D721Med (cell line): ENCODE measurements at places on chromosomes 3 and 15.

GRCh38 chr15:79051029-79051428, 39.6 kb downstream of the RASGRF1 start:
- DNase-seq = no peak

GRCh38 chr15:44033894-44034293, 161.2 kb downstream of the FRMD5 start:
- DNase-seq = no peak

DNA sequence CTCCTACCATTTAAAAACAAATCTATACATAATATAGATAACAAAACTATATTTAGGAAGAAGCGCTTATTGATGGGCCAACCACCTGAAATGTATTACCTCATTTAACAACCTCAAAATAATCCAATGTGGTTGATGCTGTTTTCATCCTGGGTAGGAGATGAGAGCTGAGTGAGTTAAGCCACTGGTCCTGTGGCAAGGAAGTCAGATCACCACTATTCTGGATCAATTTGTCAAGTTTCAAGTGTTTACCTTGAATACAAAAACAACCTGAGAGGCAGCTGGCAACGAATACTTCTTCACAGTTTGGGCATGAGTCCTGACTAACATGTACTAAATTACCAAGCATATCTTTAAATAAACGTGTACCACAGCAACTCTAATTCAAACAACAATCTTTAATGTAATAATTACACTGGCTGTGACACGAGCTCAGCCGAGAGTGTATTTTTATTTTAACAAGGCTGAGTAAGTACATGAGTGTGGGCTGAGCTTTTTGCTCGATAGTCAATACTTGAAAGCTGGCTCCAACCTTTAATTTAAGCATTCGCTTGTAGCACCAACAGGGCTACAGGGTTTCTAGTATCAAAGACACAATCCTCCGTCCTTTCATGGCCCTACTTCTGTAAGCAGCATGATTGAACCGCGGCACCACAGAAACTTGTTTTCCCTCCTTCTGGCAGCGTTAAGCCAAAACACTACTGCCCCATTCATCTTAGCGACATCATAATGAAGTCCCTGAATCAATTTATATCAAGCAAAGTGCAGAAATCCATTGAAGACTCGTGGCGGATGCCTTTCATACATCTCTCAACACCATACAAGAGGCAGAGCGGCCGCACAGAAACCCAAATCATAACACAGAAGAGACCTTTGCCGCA, 93.8 kb upstream of the ICE2 start:
- no peak for DNase-seq

- DNase-seq = no peak
These were observed 95.0 kb downstream of the ATG7 start for GRCh38 chr3:11367143-11367693.

GRCh38 chr3:123083383-123084124, 16.7 kb downstream of the PDIA5 start:
- no peak for DNase-seq

- no peak for DNase-seq
These were observed 51.2 kb upstream of the SAMMSON start for GRCh38 chr3:69948246-69948862.

DNA sequence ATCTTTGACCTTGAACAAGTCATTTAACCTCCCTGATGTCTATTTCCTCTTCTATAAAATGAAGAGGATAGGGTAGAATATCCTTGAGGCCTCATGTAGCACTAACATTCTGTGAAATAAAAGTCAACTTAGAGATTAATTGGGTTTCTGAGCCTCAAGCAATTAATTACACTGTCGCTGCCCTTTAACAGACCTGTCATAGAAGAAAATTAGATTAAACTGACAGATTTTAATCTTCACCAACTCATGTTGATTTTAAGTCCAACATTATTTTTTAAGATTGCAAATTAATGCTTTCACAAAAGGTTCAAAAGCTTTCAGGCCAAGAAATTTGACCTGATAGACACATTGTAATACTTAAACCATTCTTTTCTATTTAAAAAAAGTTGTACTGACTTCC, 8.1 kb upstream of the MNS1 start:
- DNase-seq = no peak

DNA sequence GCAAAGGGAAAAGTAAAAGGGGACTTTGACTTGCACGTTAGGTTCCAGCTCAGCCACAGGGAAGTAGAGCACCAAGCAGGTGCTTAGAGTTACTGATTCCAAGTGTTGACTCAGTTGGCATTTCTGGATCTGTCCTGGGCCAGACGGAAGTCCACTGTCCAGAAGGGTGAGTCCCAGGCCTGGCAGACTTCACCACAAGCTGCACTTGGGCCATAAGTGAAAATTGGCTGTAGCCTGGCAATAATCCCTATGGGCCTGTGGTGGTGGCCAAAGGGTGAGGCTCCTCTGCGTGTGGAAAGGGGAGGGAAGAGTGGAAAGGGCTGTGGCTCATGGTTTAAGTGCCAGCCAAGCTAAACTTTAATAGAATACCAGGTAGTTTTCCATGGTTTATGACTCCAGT, 121.5 kb downstream of the DTWD1 start:
- no peak for DNase-seq

DNA sequence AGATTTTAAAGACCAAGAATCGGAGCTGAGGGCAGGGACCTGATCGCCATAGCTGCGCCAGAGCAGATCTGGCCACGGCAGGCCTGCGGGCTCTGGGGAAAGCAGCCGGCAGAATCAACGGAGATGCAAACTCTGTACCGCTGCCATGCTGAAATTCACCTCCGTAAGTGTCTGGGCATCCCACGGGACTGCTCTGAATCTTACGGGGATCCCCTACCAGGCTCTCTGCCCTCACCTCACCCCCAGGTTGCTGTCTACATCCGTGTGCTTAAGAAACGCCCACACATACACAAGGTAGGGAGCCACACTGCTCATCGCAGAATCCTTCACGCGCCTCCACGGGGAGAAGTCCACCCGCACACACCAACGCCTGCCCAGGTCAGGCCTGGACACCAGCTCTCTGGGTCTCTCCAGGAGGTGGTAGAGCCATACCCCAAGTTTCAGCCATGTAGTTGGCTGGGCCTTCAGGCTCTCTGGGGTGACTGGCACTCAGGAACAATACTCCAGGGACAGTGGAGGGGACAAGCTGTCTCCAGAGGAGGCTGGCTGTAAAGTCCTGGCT, 33.5 kb downstream of the FAM174B start:
- DNase-seq = no peak

- no peak for DNase-seq
These were observed 43.6 kb downstream of the EDEM1 start for GRCh38 chr3:5231074-5231473.

DNA sequence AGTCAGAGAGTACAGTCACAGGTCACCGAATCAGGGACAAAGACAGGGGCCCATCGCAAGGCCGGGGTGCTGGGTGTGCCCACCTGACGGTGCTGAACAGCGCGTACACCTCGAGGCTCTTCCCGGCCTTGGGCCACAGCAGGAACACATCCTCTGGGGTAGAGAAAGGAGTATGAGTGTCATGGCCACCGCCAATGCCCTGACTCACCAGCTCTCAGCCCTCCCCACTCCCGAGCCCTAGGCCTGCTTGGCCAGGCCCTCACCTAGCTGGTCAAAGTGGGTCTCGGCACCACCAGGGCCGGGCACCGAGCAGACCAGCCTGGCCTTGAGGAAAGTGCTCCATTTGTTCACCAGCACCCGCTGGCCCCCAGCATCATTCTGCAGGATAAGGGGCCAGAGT, 4.2 kb downstream of the SEMA3G start:
- DNase-seq = no peak

- DNase-seq = no peak
These were observed 1.5 kb downstream of the ITPKA start for GRCh38 chr15:41494922-41495735.

- no peak for DNase-seq
These were observed 4.0 kb upstream of the NR2F2 start for GRCh38 chr15:96326328-96327154.

DNA sequence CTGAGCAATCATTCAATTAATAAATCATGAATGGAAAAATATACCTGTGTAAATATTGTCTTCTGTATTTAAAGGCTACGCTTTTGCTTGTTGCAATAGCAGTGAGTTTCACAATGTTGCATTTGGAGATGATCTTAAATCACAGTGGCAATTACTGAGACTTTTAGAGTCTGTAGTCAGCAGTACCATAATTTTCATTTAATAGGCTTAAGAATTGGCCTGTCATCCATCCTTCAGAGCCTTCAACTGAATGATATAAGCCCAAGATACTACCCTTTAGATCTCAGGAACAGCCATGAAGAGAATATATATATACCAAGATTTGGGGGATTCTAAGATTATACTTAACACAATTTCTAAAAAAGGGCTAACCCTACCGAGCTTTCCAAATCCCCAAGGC, 458.1 kb downstream of the GBE1 start:
- peak; percentile 21 for DNase-seq

GRCh38 chr3:157436583-157437291, at the start of gene PTX3:
TSS of gene PTX3 (plus strand) at chr3:157436850. CDS start at chr3:157436934, 84 bp downstream.
- DNase-seq = no peak

- no peak for DNase-seq
These were observed 124.9 kb downstream of the PTPRG start for GRCh38 chr3:61686228-61686648.

DNA sequence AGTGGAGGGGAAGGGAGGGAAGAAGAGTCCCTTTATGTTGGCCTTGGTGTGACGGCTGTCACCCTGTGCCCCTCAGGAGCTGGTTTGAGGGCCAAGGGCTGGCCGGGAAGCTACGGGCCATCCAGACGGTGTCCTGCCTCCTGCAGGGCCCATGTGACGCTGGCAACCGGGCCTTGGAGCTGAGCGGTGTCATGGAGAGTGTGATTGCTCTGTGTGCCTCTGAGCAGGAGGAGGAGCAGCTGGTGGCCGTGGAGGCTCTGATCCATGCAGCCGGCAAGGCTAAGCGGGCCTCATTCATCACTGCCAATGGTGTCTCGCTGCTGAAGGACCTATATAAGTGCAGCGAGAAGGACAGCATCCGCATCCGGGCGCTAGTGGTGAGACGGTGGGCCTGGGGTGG, 8.1 kb upstream of the RCCD1 start:
- DNase-seq = no peak

- no peak for DNase-seq
These were observed 53.0 kb downstream of the ATP2C1 start for GRCh38 chr3:130946882-130947281.

- no peak for DNase-seq
These were observed 44.8 kb downstream of the ALDH1L1 start for GRCh38 chr3:126135406-126136076.

DNA sequence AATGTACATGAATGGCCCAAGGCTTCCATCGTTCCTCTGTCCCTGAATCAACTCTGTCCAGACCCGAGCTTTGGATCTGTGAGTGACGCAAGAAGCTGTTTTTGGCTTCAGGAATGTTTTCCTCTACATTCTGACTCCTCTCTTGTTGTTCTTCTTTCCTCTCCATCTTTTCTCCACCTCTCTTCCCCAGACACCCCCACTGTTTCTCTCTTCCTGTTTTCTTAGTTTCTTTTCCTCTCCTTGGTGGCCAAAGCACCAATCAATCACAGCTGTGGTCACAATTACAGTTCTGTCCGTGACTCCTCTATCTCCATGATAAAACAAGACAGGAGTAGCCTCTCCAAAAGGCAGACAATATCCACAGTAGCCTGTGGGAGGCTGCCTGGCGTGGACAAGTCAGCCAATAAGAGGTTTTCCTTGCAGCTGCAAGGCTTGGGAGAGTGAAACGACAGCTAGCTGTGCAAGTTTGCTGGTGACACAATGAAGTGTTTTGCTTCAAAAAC, 4.9 kb upstream of the TMEM212 start:
- DNase-seq = no peak

DNA sequence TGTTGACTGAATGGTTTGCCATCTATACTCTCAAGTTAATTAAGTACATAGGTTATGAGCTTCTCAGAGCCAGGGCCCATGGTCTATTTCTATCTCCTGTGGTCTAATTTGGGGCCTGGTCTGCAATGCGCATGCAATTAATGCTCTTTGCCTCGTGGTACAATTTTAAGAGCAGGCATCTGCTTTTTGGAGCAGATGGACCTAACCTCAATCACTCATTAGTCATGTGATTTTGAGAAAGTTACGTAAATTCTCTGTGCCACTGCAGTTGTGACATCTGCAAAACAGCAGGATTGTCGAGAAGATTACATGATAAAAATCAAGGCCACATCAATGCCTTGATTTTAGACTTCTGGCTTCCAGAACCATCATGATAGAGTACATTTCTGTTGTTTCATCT, 543.7 kb upstream of the ADAMTS9 start:
- no peak for DNase-seq

- no peak for DNase-seq
These were observed 397.4 kb upstream of the TPM1 start for GRCh38 chr15:62644889-62645742.

DNA sequence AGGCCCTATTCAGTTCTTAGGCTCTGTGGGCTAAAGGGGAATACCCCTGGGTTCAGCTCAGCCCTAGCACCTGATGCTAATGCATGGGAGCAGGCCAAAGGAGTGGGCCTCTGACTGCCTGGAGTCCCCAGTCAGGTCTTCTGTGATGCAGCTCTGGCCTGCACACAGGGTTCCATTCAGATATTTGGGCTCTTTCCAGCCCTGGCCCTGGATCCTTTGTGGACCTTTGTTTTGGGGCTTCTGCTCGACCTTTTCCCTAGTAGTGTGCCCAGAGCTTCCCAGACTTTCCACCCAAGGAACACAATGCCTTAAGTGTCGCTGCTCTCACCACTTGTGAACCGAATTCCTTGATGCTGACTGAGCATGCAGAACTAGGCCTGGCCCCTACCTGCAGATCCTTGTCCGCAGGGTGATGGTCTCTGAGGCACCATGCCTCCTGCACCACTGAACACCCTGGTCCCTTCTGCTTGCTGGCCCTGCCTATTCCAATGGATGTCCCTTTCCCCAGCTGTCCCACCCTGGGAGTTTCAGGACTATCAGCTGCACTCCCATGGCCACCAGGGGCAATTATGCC, 5.1 kb downstream of the SEC13 start:
- DNase-seq = no peak

DNA sequence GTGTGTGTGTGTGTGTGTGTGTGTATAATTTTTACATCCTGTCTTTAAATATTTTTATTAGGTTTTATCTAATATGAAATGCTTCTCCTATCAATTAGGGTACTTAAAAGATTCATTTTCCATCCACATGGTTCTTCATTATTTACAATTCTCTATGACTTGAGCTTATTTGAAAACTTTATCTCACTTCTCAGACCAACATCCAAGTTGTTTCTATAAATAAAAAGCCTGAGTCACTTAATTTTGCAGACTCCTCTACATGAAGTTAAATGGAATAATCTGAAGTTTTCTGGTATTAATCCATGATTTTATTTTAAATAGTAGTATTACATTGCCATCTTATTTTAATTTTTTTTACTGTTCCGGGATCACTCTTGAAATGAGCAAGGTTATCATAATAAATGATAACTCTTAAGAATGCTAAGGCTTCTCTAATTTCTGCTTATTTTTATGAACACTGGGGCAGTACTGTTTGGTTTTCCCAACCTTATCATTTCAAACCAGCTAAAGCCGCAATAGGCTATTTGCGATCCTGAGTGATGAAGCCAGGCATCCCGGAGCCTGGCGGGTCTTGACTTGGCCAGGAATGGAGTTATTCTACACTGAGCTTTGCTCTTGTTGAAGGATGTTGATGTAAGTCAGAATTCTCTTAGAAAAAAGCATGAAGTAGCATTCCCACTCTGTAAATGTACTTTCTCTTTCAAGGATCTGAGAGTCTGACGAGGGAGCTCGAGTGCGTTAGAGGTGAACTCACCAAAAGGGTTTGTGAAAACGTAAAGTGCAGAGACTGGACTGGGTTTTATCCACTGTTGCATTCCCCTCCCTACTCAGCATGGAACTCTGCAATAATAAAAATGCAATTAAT, 220.2 kb upstream of the LRTM1 start:
- no peak for DNase-seq
